Activated CD4-positive, alpha-beta T cell treated with anti-CD3 and anti-CD28 coated beads for 24 hours (primary cell): ENCODE measurements at places on chromosomes 16 and 17.

DNA sequence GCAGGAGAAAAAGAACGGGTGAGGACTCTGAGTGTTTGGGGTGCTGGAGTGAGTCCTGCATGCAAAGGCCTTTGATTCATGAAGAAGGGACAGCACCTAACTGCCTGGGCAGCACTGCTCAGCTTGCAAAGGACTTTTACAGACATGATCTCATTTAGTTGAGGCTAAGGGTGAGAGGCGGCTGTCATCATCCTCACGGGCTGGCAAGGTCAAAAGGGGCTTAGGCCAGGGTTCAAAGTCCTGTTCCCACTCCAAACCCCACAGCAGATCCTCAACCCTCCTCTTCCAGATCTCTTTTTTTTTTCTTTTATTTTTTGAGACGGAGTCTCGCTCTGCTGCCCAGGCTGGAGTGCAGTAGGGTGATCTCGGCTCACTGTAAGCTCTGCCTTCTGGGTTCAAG lies 4.8 kb downstream of the RHBDF2 start:
- DNase-seq, result no peak

DNA sequence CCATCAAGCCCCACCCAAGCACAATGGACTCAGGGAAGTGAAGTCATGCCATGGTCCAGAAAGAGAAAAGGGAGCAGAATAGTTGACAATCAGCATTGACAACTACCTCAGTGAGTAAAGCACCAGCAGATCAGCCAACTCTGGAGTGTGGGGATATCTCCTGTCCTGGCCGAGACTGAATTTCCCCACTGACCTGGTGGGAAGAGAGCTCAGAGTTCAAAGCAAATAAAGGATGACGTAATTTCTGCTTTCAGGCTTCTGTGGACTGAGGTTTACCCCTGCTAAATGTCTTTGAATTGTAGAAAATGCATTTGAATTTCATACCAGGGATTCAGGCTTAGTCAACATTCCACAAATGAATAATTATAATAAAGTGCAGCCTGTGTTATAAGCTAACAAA lies 152.9 kb downstream of the CBLN1 start:
- DNase-seq, result no peak

- no peak for DNase-seq
Measured at GRCh38 chr16:68257251-68257905, 6.9 kb upstream of the SLC7A6 start.

GRCh38 chr17:34024806-34025551 lies 230.1 kb upstream of the CCL2 start:
- no peak for DNase-seq

DNA sequence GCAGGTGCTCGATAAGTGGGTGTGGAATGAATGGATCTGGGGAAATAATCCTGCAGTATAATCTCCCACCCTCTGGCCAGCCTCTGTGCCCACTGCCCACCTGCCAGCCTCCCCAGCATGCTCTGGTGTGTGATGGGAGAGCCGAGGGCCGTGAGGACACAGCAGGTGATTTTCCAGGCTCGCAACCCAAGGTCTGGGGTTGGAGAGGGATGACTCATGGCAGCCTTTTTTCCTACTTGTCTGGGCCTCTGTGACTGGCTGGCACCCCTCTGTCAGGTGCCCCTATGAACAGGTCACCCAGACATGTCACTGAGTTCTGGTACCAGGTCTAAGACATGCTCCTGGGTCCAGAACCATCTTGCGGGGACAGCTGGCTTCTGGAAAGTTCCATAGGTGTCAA lies 385.7 kb upstream of the TNRC6C start:
- DNase-seq, result no peak

DNA sequence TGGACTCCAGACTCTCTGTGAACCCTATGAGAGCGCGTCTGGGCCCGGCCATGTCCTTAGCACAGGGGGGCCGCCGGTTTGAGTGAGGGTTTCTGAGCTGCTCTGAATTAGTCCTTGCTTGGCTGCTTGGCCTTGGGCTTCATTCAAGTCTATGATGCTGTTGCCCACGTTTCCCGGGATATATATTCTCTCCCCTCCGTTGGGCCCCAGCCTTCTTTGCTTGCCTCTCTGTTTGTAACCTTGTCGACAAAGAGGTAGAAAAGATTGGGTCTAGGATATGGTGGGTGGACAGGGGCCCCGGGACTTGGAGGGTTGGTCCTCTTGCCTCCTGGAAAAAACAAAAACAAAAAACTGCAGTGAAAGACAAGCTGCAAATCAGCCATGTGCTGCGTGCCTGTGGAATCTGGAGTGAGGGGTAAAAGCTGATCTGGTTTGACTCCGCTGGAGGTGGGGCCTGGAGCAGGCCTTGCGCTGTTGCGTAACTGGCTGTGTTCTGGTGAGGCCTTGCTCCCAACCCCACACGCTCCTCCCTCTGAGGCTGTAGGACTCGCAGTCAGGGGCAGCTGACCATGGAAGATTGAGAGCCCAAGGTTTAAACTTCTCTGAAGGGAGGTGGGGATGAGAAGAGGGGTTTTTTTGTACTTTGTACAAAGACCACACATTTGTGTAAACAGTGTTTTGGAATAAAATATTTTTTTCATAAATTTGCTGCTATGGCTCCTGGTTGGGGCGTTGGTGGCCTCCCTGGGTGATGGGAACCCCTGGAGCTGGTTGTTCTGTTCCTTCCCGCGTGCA lies 23.1 kb downstream of the STAT5A start:
- no peak for DNase-seq

DNA sequence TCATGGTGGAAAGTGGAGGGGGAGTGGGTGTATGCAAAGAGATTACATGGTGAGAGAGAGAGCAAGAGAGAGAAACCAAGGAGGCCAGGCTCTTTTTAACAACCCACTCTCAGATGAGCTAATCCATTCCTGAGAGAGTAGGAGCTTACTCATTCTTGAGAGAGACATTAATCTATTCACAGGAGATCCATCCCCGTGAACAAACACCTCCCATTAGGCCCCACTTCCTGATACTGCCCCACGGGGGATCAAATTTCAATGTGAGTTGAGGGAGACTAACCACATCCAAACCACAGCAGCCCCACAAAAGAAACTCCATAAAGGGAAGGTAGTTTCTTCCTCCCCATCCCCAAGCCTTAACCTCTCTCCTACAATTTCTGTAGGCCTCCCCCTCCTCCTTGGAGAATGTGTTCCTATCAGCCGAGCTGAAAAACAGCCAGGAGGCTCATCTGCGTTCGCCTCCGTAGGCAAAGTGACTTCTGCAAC lies 450.0 kb downstream of the NPIPA7 start:
- DNase-seq, result no peak

- no peak for DNase-seq
Measured at GRCh38 chr16:1141191-1141590, 11.7 kb upstream of the CACNA1H start.

GRCh38 chr16:81502396-81503070 lies 57.9 kb downstream of the CMIP start:
- DNase-seq, result no peak

DNA sequence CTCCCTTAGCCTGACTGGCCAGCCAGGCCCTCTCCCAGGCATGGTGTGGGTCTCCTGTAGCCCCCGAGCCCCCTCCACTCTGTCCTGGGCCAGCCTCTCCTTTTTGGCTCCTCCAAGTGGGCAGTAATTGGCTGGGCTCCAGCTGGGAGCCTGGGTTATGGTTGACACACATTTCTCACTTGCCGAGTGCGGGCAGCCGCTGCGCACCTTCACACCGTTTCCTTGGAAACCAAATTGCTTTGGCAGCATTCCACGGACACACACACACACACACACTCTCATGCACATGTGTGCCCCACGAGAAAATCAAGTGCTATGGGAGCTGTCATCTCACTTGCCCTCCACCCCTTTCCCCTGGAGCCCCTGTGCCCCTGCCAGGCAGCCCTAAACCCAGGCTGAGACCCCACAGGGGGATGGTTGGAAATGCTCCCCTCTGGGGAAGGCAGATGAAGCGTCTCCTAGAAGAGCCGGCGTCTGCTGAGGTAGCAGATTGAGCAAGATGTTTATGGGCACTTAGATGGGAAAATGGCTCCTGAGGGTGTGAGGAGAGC lies 402.7 kb upstream of the TNRC6C start:
- DNase-seq, result no peak
